ENCODE measurements at places on chromosomes 3 and 15.

DNA sequence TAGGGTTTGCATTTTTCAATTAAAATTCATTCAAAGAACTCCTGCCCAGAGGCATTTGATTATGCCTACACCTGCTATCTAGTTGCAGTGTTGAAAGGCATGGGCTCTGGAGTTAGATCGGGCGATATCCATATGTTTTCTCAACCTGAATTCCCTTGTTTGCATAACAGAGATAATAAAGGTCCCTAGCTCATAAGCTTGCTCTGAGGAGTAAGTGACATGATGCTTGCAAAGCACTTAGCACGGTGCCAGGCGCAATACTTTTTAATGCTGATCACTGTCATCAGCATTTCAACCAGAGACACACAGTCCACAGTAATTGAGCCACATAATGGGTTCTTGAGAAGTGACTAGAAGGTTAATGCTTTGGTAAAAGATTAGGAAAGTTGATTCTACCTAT lies 106.3 kb upstream of the SAMMSON start:
- H3K27ac ChIP-seq: no peak overlapping the region
- no peaks in the 10 kb centered on the region for H3K36me3 ChIP-seq
- no peak for DNase-seq
- H3K4me1 ChIP-seq: no peaks in the 10 kb centered on the region
- no peaks in the 10 kb centered on the region for H3K27me3 ChIP-seq

DNA sequence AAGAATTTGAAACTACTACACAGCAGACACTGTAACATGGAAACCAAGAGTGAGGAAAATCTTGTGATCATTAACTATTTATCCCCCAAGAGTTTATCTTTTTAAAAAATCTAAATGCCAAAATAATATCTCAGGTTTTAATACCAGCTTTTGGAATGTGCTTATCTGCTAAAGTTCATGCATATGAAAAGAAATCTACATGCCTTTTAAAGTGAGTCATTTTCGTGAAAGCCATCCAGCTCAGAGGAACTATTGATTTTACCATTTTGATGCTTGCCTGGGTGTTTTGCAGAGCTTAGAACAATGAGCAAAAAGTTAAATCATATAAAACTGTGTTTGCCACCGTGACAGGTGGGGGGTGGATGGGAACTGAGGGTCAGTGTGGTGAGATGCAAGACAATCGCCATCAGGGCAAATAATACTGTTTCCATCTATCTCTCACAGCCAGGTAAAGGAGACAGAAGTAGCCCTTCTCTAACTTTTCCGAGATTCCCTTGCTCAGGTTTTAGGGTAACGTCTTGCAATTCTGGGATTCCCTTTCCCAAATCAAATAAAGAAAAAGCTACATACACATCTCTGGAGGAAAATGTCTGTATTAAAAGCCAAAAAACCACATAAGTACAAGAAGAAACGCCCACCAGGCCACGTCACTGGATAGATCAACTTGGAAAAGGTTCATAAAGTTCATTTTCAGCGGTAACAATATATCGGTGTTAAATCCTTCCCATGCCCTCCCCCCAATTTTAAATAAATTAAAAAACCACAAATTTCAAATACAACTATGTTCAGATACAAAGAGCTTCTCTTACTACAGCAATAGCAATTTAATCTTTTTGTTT lies 2.0 kb downstream of the TMEM158 start:
- DNase-seq: no peak
- H3K4me1 ChIP-seq: no peaks in the 10 kb centered on the region
- no peak overlapping the region for H3K27ac ChIP-seq
- H3K4me3 ChIP-seq: no peak overlapping the region

DNA sequence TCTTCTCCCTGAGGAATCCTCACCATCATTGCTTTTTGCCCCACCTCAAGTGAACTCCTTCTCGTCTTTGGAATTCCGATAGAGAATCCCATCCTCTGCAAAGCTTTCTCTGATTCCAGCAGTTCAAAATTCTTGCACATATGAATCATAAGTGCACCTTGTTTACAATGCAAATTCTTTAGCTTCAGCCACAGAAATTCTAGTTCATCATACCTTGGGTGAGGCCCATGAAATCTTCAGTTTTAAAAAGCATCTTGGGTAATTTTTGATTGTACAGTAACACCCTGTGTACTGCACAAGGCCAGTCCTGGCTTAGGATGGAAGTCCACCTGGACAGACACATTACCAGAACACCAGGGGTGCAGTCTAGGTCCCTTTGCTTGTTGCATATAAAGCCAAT lies 30.8 kb downstream of the MDFIC2 start:
- no peak overlapping the region for H3K4me3 ChIP-seq
- H3K4me1 ChIP-seq: peaks cover 7% of the 10 kb centered on the region
- H3K36me3 ChIP-seq: no peaks in the 10 kb centered on the region
- no peak for DNase-seq

DNA sequence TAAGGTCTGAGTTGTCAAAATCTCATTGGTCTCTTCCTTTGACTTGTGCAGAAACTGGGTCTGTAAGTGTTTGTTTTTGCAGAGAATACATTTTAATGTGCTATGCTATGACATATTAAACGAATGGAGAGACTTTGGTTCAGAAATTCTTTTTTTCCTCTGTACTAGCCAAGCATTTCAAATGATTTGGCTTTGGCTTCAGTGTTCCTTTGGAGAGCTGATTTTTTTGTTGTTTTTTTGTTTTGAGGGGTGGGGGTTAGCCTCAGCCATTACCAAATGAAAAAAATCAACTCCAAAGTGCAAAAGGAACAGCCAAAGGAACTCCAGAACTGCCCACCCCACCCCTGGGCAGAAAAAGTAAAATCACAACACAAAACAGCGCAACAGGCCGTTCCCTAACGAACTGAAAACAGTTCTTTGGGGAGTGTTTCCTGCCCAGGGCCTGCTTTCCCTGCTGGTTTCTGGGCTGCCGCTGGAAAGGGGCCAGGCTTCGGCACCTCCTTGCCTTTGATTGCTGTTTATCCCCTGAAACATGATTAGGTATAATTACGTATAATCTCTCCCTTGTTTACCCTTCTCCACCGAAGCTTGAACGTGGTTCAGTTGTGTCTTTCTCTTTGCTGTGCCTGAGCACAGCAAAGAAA lies 57.6 kb upstream of the NEO1 start:
- H3K27me3 ChIP-seq: no peaks in the 10 kb centered on the region
- H3K27ac ChIP-seq: peak overlapping the region; percentile 4
- H3K36me3 ChIP-seq: no peaks in the 10 kb centered on the region
- no peaks in the 10 kb centered on the region for H3K4me1 ChIP-seq

DNA sequence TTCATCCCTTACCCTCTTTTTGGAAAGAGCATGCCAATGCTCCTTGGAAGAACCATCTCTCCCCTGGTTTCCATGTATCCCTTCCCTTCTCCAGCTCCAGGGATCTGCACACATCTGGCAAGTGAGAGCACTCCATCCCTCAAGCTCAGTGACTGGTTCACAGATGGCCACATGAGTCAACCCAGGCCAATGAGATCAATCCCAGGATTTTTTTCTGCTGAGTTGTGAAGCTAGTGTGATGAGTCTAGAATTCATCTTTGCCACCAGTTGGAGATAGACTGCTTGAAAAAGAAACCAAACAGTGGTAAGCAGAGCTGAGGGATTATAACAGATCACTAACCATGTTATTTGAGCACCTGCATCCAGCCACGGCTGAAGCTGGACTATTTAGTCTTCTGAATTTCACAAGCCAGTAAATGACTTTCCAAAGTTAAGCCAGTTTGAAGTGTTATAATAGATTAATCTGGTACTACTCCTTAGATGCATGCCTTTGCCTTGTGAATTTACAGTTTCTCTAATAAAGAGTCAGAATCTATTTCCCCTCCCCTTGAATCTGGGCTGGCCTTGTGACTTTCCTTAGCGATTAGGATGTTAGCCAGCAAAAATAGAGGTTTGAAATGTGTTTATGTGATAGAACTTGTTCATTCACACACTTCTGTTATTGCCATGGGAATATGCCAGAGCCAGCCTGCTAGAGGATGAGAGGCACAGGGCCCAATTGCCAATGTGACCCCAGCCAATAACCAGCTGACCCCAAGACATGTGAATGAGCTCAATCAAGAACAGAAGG lies 159.8 kb downstream of the WNT5A start:
- H3K27me3 ChIP-seq: no peaks in the 10 kb centered on the region
- no peaks in the 10 kb centered on the region for H3K36me3 ChIP-seq
- no peak overlapping the region for H3K27ac ChIP-seq
- H3K4me1 ChIP-seq: no peaks in the 10 kb centered on the region
- no peak overlapping the region for H3K4me3 ChIP-seq

DNA sequence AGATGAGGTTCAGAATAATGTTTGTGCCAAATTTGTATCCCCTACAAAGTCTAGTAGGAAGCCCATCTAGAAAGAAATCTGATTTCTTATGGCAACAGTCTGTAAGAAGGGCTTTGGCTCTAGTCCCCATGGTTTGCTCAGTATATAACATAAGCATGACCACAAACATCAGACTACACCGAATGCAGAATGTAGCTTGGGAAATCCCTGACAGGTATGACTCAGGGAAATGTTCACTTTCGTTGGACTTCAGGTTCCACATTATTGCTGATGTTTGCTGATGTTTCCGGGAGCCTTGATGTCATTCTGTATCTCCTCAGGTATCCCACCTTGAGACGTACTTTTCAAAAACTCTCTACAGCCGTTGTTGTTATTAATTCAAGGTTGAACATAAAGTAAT lies 304.4 kb upstream of the TGFBR2 start:
- no peak overlapping the region for H3K4me3 ChIP-seq
- DNase-seq: no peak
- H3K27me3 ChIP-seq: no peaks in the 10 kb centered on the region
- peaks cover 16% of the 10 kb centered on the region for H3K4me1 ChIP-seq
- H3K36me3 ChIP-seq: no peaks in the 10 kb centered on the region
- H3K27ac ChIP-seq: no peak overlapping the region

- H3K27me3 ChIP-seq: no peaks in the 10 kb centered on the region
- no peak for DNase-seq
- no peak overlapping the region for H3K4me3 ChIP-seq
- H3K4me1 ChIP-seq: no peaks in the 10 kb centered on the region
- no peak overlapping the region for H3K27ac ChIP-seq
- no peaks in the 10 kb centered on the region for H3K36me3 ChIP-seq
Observed at GRCh38 chr3:175526609-175527280, 667.6 kb downstream of the NAALADL2 start.

DNA sequence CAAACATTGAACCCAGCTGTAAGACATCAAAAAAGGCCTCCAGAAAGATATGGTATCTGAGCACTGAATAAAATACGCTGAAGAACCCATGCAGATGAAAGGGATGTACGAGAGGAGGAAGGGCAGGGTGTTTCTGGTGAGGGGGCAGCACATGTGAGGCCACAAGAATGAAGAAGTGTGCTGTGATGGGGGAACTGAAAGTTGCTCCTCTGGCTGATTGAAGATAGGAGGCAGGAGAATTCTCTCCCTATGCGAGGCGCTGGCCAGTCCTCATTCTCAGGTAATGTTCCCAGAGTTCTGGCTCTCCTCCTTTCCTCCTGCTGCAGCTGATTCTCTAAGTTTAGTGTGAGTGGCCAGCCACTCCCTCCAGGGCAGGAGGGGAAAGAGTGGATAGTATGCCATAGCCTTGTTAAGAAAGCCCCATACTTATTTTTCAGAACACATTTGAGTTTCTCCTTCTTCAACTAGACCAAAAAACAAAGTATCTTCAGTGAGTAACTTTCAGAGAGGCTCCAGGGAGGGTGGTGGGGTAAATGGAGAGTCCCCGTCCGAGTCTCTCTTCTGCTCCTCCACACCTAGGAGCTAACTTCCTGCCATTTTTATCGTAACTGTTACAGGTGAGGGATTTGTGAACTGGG lies 26.9 kb upstream of the MYO1E start:
- no peak overlapping the region for H3K4me3 ChIP-seq
- no peaks in the 10 kb centered on the region for H3K27me3 ChIP-seq
- H3K27ac ChIP-seq: no peak overlapping the region

GRCh38 chr3:178060407-178060806 lies 475.8 kb upstream of the KCNMB2 start:
- H3K27me3 ChIP-seq: no peaks in the 10 kb centered on the region
- H3K4me3 ChIP-seq: no peak overlapping the region
- peak; percentile 46 for DNase-seq
- H3K27ac ChIP-seq: no peak overlapping the region
- H3K36me3 ChIP-seq: no peaks in the 10 kb centered on the region
- no peaks in the 10 kb centered on the region for H3K4me1 ChIP-seq

DNA sequence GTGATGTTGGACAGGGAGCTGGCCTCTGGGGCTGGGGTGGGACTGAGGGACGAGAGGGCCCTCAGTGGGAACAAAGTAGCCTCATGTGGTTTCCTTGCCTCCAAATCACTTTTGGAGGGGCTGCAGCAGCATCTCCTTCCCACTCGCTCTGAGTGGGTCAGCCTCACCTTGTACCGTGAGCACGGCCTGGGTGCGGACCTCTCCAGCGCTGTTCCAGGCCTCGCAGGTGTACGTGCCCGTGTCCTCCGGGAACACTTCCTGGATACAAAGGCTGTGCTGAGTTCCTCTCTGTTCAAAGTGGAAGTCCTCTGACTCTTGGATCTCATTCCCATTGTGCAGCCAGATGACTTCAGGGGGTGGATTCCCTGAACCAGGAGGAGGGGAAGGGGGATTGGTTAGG lies 123.7 kb upstream of the HACD2 start:
- H3K36me3 ChIP-seq: no peaks in the 10 kb centered on the region
- no peak overlapping the region for H3K27ac ChIP-seq
- H3K4me3 ChIP-seq: no peak overlapping the region
- DNase-seq: no peak

DNA sequence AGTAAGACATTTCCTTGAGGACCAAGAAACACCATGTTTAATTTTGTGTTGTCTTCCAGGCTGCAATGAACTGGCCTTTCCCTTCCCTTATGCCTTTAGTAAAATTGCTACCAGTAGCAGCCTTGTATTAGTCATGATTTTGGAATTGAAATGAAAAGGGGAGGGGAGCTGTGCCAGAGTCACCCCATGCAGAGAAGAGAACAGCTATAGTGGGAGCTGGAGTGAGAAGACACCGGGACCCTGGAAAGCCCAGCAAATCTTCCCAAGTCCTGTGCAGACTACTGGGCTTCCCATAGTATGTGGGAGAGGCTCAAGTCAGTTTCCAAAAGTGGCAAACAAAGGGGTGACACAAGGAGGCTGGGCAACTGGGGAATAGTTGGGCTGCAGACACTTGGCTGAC lies 178.5 kb downstream of the NR1D2 start:
- no peaks in the 10 kb centered on the region for H3K36me3 ChIP-seq
- no peaks in the 10 kb centered on the region for H3K4me1 ChIP-seq
- H3K27ac ChIP-seq: no peak overlapping the region
- DNase-seq: no peak
- no peaks in the 10 kb centered on the region for H3K27me3 ChIP-seq
